Activated CD4-positive, alpha-beta T cell treated with anti-CD3 and anti-CD28 coated beads, Interleukin-2, Interleukin-6, amounts not matched to agents 100 ng/mL and 50 ng/mL, durations not matched to agents 16 hours and 8 hours (primary cell): ENCODE measurements at places on chromosomes 7 and 10.

DNA sequence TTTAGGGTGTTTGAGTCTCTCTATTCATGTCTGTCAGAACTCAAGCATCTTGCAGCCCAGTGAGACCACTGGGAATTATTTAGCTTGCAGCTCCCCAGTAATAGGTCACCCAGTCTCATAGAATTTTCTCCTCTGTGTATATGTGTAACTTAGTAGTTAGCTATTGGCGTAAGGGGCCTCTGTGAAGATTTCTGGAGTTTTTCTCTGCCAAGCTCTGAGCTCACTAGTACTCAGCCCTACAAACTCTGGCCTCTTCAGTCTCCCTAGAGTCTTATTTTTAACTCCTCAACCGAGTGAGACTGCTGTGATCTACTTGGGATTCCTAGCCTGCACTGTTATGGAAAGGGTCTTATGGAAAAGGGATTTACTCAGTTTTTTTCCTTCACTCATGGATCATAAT is 90.2 kb downstream of the PPP1R9A start:
- DNase-seq: no peak

DNA sequence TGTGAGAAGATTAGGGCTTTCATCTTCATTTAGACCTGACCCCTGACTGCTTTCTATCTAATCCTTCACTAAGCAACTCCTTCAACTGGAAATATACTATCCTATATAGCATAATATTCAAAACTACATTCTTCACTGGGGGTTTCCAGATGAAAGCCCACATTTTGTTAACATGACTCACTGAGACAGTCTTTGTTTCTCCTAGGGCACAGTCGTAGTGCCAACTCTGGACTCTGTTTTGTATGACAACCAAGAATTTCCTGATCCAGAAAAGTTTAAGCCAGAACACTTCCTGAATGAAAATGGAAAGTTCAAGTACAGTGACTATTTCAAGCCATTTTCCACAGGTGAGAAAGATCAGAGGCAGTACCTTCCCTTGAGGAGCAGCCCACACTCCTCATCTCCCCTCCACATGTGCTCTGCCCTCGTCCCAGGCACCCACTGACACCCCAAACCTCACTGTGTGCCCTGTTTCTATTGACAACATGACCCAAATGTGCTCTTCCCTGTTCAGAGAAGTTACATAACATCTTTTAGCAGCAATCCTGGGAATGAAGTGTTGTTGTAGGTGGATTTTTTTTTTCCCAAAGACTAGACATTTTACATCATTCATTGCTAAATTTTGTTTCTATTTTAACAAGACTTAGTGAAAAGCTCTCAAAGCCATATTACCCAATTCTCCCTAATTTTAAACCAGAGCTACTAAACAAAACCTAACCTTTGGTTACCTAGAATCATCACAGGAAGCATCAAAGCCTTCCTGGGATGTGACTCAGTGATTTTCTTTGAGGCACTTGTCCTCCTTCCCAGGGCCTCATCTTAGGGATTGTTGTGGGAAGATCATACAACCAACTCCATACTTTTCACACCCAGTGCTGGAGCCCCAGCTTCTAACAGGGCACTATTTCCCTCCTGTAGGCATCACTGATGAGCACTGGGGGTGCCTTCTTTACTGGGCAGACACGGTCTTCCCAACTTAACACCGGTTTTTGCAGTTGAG is 10.7 kb downstream of the CYP2E1 start:
- DNase-seq: no peak

- no peak for DNase-seq
Observed at GRCh38 chr7:19707240-19707639, 1.6 kb downstream of the POLR1F start.

DNA sequence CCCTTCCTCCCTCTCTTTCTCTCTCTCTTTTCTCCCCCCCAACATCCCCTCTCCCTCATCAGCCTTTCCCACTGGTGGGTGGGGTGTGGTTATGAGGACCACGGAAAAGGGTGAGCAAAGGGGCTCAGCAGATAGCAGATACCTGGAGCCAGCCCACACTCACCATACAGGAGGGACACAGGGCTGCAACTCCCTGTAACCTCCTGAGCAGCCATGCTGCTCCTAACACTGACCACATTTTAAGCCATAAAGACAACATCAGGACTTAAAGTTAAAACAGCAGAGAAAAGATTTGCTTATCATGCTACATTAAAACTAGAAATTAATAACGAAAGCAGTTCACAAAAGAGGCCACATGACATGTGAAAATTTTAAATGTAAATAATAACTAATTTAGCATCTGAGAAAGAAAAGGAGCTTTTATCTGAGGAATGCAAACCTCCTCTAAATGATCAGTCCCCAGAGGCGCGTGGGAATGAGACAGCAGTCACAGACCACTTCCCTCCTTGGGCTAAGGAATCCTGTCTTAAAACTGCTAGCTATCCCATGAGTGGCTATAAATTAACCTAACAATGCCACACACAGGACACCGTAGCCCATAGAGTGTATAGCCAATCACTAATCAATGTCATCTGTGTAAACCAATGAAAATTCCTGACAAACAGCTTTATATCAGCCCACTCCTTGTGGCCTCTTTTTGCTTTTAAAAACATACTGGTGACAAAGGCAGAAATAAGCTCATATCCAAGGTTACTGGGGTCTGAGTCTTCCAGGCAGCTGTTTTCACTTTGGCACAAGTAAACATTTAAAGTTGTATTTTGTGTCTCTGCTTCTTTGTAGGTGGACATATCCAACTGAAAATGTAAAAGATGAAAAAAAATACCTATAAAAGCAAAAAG is 33.3 kb downstream of the PKD1L1 start:
- no peak for DNase-seq

DNA sequence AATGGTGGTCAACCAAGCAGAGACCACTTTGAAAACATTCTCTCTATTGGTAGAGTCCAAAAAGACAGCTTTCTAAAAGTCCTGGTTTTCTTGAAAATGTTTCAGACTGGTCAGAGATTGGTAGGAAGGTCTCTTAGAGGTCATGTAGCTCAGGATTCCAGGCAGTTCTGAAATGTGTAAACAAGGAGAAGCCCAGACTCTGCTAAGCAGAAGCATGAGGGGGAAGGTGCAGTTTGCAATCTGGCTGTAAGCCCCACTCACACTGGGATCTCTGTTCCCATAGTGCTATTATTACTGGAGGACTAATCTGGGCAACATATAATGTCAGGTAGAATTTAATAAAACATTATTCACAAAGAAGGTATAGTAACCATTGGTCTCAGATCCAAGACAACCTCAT is 101.1 kb downstream of the MAGI2 start:
- no peak for DNase-seq

GRCh38 chr10:74103560-74104258 is 46.9 kb downstream of the AP3M1 start:
- DNase-seq: peak; percentile 43

- no peak for DNase-seq
Observed at GRCh38 chr10:118309911-118310310, 32.2 kb downstream of the FAM204A start.

DNA sequence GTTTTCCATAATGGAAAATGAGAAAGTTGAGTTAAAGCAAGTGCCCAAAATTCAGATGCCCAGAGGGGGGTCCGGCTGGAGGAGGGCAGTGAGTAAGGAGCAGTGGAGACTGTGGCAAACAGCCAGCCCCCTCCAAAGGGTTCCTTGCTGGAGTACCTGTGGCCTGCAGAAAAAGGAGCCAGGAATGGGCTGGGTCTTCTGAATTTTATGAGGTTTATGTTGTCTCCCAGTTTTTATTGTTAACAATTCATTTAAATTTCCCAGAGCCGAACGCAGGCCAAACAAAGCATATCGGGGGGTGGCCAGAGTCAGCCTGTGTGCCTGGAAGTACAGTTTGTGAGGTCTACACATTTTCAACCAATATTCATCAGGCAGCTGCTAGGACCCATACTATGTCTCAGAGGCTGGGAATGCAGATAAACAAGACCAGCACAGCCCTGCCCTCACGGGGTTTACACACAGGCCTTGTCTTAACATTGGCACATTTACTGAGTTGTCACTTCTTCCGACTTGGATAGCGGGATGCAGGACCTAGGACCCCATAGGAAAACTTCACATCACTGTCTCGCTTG is 12.9 kb upstream of the CSGALNACT2 start:
- no peak for DNase-seq

- DNase-seq: peak; percentile 44
Observed at GRCh38 chr7:127413962-127414361, 21.5 kb upstream of the ZNF800 start.

GRCh38 chr10:77457266-77457665 is 180.3 kb downstream of the KCNMA1 start:
- no peak for DNase-seq

GRCh38 chr7:10637991-10638390 is 335.7 kb upstream of the PHF14 start:
- no peak for DNase-seq

GRCh38 chr7:92527300-92528187 is 776 bp downstream of the PEX1 start:
- peak; percentile 65 for DNase-seq

DNA sequence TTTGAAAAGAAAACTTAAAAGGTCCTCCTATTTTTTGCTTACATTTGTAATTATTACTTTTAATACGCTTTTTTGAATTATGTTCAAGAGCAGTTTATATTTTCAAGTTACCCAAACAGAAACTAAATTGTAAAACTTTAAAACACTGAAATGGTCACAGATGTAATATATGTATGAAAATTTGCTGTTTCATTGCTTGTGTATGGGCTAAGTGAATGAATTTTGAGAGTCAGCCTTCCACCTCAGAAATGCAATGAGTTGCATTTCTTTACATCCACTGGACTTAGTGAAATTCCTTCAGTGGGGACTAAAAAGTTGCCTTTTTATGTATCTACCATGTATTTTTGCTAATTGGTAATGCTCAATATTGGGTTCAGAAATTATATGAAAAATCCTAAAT is 1.6 kb downstream of the VPS26A start:
- no peak for DNase-seq

- DNase-seq: no peak
Observed at GRCh38 chr7:105619590-105619989, 38.3 kb upstream of the EFCAB10 start.

- DNase-seq: no peak
Observed at GRCh38 chr7:36289833-36290661, 99.6 kb upstream of the ANLN start.

DNA sequence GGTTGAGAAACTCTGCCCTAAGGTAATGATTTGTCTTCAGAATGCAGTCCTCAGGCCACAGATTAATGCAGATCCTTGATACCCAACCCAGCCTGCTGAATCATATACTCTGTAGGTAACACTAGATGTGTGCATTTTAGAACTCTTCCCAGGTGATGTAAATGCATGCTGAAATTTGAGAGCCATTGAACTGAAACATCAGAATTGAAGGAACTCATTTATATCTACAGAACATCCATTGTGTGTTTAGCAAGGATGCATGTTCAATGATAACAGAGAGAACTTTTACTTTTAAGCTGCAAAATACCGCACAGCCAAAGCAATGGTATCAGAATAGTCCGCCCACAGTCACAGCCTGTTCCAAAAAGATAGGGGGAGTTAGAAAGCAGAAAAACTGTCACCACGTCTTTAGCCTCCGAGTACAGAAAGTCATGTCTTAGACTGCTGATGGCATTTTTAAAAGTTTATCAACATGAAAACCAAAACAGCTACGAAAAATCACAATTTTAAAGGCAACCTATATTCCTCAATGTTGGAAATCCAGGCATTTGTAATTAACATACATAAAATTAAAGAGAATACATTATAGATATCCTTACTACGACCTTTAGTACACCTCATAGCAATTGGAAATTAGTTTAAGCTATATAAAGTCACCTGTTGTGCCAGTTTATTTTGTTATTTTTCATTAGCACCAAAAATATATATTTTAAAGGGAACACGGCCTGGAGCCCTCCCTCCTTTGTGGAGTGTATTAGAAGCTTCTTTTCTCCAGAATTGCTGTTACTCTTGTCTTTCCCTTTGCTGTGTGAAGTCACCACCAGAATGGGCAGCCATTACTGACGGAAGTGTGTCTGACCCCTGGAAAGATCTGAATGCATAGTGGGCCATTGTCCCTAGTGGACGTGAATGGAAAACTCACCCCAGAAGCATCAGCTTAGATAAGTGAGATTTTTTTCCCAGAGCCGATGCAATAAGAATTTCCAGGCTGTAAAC is 65.8 kb upstream of the PRKAR2B start:
- DNase-seq: no peak

- DNase-seq: no peak
Observed at GRCh38 chr10:116978901-116979300, 26.1 kb downstream of the SHTN1 start.

GRCh38 chr7:93779115-93779514 is 111.4 kb downstream of the TFPI2 start:
- no peak for DNase-seq

DNA sequence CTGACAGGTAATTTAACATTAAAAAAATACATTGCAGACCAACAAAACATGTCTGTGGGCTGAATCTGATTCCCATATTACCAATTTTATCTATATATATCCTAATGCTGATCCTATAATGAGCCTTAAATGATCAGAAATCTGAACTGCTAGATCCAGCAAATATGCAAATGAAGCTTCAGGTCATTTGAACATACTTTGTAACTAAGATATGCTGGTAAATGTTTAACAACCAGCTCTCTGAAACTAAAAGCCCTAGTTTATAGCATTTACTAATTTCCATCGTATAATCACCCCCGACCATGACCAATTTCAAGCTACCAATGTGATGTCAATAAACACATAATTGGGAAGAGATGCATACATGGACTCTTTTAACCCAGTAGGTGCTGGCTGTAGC is 42.1 kb downstream of the PANK1 start:
- DNase-seq: no peak

DNA sequence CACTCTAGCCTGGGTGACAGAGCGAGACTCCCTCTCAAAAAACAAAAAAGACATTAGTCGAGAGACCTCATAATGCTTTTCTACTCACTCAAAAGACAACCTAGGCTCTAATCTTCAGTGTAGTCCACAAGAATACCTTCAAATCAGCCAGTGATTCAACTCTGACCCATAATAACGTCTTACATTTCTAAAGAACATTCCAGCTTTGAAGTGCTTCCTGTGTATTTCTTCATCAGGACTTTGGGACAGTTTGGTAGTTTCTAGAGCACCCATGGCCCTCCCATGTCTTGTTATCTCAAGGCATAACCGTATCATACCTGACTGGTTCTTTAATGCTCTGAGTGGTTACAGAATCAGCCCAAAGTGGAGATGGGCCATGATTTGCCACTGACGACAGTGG is 221.3 kb downstream of the SKIDA1 start:
- no peak for DNase-seq

- DNase-seq: no peak
Observed at GRCh38 chr10:122637376-122637775, 62.3 kb downstream of the C10orf120 start.

DNA sequence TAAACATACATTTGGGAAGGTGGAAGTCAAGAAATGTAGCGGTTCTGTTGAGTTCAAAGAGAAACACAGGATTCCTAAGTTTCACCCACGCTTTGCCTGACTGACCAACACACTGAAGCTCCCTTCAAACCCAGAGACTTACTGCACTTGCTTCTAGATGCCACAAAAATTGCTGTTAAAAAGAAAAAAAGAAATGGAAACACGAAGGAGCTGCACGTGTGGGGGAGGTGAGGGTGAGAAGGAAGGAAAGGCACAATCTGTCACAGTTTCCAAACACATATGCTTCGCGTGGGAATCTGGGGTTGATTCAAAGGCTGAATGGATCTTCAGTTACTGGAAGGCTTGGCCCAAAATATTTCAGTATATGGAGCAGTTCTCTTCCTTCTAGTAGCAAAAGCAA is 495.6 kb downstream of the DNAJB6 start:
- DNase-seq: no peak

- DNase-seq: no peak
Observed at GRCh38 chr10:59675812-59676211, 33.8 kb downstream of the SLC16A9 start.

- no peak for DNase-seq
Observed at GRCh38 chr10:112783351-112784021, 166.6 kb upstream of the TCF7L2 start.
